NCI-H1436 (cell line): ENCODE measurements at places on chromosomes 4 and X.

DNA sequence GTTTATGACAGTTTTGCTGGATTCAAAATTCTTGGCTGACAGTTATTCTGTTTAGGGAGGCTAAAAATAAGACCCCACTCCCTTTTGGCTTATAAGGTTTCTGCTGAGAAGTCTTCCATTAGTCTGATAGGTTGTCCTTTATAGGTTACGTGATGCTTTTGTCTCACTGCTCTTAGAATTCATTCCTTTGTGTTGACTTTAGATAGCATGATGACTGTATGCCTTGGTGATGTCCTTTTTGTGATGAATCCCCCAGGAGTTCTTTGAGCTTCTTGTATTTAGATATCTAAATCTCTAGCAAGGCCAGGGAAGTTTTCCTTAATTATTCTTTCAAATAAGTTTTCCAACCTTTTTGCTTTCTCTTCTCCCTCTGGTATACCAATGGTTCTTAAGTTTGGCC lies 36.4 kb downstream of the DCLK2 start:
- no peak for DNase-seq

DNA sequence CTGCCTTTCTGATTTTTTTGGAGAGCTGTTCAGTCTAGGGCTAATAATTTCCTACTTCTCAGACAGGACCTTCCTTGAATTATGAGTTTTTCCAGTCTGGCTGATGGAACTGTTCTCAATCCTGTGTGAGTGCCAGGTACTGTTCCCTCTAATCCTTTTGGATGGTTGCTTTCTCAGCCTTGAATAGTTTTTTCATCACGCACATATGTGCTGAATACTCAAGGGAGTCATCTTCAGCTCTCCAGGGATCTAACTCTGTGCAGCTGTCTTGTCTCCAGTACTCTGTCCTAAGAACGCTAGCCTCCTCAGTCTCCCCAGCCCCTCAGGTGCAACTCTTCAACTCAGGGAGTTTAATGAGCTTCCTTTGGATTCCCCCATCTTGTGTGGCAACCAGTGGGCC lies 93.2 kb downstream of the GASK1B start:
- DNase-seq = no peak

DNA sequence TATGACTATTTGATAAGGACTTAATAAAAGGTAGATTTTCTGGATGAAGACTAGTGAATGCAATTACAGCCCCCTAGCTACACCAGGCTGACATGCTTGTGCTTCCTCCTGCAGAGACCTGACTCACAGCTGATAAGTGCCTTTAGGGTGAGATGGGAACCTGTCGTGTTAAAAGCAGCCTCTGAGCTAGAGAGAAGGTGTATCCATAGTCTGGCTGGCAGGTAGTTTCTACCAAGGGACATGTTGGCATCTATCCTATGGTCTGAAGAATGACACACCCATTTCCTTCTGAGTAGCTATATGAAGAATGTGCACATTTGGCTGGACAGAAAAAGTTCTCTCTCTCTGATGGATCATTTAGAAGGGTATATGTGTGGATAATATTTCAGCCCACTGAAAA lies 64.1 kb downstream of the PARM1 start:
- no peak for DNase-seq

DNA sequence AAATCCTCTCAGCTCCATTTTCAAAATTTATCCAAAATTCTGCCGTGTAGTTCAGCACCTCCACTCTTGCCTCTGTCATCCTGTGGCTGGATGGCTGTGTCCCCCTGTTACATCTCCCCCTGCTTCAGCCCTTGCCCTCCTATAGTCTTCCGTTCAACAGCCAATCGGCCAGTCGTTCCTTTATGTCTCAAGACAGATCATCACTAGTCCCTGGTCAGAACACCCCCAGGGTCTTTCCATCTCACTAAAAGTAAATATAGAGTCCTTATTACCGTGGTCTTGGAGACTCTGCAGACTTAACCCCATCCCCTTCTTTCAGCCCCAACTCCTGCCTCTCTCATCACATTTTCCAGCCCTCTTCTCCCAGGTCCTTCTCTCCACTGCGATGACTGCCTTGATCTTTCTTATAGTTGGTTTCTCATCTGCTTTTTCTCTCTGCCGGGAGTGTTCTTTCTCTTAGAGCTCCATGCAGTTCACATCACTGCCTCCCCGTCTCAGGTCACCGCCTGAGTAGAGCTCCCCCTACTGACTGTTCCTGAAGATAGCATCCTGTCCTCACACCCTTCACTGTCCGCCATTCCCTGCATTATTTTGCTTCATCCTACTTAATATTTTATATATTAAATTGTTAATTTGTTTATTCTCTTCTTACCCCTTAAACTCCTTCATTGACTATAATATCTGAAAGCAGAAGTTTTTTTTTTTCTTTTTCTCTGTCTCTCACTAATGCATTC lies 736.9 kb upstream of the MAGEB2 start:
- no peak for DNase-seq

- DNase-seq = no peak
These were observed 15.8 kb downstream of the EFNB1 start for GRCh38 chrX:68844581-68844980.

DNA sequence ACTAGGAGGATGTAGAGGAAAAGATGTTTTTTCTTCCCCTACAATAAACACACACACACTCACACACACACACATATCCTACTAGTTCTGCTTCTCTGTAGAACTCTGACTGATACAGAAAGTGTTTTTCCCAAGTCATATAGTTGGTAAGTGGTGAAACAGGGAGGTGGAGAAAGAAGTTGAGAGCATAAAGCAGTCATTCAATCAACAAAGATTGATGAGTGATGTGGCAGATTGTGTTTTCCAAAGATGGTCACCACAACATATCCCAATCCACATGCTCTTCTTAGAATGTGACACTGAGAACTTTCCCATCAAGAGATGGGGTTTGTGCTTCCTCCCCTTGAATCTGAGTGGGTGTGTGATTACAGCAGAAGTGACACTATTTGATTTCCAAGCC lies 123.4 kb upstream of the ATP6AP2 start:
- no peak for DNase-seq
